Stimulated activated CD8-positive, alpha-beta memory T cell treated with anti-CD3 and anti-CD28 coated beads, Interleukin-7, amount 100 ng/mL, for 4 hours (primary cell): ENCODE measurements at places on chromosomes 13 and 19.

DNA sequence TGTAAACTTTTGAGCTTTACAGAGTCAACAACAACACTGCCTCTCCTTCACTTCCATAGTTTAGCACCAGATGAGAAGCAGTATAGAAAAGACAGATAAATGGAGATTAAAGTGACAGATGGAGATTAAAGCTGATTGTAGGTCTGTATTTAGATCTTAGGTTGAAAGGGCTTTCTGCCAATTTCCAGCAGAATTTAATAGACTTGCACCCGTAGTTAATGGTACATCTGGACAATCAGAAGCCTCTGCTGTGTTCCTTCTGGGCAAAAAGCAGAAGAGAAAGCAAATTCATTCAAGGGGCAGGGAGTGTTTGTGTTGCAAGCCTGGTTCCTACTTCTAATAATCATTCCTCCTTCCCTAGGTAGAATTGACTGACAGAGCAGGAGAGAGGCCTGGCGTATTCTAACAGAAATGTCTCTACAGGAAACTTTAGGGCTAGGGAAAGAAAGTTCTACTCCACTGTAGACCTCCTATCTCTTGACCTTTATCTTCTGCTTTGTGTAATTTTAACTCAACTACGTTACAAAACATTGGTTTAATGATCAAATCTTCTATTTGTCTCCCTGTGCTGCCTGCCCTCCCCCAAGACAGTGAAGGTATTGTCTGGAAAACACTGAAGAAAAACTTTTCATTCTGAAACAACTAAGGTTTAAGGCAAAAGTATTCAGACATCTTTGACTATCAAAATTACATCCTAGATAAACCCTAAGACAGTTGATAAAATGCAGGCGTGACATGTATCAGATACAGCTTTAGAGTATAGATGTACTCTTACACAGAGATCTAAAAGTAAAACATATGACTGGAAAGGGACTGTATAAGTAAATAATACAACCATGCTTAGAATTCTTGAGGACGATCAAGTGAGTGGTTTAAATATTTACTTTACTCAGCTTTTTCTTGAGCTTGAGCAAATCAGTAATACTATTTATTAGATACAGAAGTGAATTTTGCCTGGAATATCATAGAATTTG, 44.4 kb downstream of the GPC6 start:
- no peak for DNase-seq

DNA sequence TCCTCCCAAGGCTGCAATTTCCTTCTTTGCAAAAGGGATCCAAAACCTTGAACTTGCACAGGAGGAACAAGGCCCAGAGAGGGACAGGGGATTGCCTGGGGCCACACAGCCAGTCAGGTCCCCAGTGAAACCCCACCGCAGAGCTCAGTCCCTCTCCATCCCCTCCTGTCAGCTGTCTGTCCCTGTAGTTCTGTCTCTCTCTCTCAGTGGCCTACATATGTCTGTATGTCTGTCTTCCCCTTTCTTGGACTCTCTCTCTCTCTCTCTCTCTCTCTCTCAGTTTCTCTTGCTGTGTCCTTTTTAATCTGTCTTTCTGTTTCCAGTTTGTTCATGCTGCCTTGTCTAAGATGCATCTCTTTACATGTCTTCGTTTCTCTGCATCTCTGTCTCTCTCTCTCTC, 11.5 kb downstream of the CEACAM19 start:
- DNase-seq, result no peak

- DNase-seq, result no peak
Observed at GRCh38 chr19:46755853-46756543, 9.7 kb upstream of the STRN4 start.

GRCh38 chr19:17037184-17037583, 10.6 kb upstream of the CPAMD8 start:
- no peak for DNase-seq

DNA sequence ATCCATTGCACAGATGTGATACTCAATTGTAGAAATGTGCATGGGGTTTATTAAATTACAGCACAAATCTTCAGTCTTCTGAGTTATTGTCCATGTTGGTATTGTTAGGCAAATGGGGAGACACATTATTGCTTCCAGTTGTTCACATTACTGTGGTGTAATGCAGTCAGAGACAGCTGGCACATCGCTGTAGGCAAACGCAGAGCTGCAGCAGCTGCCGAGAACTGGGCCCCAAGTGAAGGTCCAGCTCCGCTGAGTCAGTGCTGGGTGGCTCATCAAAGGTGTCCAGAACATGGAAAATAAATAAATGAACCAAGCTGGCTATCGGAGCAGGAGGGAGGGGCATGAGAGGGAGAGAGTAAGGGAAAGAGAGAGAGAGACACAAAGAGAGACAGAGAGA, 299.1 kb upstream of the OBI1 start:
- DNase-seq, result no peak

- no peak for DNase-seq
Observed at GRCh38 chr13:104327211-104327610, 1261.0 kb upstream of the SLC10A2 start.

- DNase-seq, result no peak
Observed at GRCh38 chr19:8239528-8240273, 30.5 kb downstream of the CERS4 start.

GRCh38 chr19:51094696-51095279, 12.1 kb upstream of the KLK14 start:
- no peak for DNase-seq

- no peak for DNase-seq
Observed at GRCh38 chr13:50732712-50733111, 110.8 kb downstream of the DLEU7 start.

DNA sequence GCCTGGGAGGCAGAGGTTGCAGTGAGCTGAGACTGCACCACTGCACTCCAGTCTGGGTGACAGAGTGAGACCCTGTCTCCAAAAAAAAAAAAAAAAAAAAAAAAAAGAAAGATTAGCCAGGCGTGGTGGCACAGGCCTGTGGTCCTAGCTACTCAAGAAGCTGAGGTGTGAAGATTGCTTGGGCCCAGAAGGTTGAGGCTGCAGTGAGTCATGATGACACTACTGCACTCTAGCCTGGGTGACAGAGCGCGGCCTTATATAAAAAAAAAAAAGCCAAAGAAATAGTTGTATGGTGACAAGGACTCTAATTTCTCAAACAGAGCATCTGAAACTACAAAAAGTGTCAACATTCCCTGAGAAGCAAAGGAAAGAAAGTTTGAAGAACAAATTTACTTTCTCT, 3.4 kb downstream of the PBX4 start:
- DNase-seq, result peak; percentile 46

GRCh38 chr13:97417698-97418097, 16.3 kb upstream of the RAP2A start:
- no peak for DNase-seq

DNA sequence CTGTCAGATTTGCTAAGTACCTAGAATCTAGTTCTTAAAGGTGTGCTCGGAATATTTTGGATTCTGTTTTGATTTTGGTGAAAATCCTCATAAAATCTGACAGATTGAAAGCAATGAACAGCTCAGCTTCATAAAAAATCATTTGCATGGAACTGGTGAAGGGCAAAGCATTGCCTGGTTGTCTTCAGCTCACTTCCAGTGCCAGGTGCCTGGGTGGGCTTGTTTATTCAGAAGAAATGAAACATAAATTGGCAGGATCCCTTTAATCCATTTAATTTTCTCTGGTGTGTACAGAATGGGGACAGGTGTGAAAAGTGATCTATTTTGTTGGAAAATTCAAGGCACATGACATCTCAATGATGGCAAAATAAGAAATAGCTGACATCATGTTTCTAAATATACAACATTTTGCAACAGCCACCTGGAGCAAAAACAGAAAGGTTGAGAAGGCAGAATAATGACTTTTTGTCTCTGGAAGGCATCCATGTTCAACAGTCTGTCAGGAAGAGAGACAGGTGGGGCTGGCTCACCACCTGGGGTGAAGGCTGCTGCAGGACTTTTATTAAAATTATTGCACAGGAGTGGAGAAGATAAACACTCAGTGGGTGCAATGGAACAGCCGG, 52.2 kb downstream of the RFC3 start:
- no peak for DNase-seq

DNA sequence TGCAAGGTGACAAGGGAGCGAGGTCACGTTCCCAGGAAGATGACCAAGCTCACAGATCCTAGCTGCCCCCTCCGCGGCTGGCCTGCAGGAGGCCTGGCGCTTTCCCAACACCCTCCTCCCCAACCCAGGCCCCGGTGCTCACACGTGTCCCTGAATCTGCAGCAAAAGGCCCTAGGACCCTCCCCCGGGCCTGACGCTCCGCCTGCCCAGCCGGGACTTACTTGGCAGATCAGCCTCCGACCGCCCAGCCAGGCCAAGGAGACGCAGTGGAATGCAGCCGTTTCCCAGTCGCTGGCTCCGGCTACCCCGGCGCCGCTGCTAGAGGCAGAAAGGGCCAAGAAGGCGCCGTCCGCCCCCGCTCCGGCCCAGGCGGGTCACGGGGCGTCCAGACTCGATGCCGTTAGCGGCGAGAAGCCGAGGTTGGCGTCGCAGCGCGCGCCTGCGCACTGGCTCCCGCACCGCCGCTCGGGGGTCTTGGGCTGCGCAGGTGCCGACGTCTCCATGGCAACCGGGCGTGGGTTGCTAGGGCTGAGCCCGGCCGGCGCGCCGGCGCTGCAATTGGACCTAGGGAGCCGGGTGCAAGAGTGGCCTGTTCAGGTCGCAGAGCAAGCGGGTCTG, at the start of gene PNMA8A:
PNMA8A (minus strand) TSS at position 448 of the 618 bp plus-strand sequence. CDS start 528 bp downstream, outside the sequence.
- DNase-seq, result no peak

DNA sequence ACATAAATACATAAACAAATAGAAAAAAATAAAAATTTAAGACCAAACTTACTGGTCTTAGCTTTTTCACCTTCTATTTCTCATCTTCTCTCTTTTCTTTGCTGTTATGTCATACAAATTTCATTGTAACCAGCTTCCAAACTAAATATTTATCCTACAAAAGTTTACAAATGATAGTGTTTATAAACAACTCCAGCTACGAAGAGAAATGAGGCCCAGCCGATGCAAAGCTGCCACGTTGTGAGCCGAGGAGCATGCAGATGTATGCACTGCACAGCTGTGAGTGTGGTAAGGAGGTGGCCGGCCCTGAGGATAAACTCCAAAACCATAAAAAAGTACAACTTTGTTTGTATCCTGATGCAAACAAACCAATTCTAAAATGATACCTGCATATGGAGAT, 642.4 kb upstream of the SGCG start:
- DNase-seq, result no peak

GRCh38 chr13:50842990-50843256, 569 bp downstream of the DLEU7 start:
- no peak for DNase-seq

DNA sequence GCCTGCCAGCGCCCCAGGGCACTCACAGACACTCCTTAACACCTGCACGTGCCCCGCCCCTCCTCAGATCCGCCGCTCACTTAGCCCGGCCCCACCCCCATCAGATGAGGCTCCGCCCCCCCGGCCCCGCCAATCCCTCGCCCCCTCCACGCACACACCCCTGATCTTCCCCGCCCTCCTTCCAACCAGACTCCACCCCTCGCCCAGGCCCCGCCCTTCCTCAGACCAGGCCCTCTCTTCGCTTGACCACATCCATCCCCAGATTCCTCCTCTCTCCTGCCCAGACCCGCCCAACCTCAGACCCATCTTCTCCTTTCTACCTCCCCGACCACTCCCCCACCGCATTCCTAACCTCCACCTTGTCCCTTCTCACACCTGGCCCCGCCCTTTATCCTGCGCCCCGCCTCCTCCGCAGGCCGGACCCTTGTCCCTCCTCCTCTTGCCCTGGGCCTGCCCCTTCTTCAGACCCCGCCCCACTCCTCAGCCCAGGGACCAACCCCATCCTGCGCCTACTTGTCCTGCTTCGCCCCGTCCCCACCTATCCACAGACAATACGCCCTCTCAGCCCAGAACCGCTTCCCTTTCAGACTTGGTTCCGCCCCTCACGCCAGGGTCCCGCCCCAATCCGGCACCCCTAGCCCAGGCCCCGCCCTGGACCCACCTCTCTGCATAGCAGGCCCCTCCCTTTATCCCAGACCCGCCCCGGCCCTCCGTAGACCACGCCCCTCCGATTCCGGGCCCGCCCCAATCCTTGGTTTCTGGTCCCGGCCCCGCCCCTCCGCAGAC, 452 bp upstream of the KLHL26 start:
- DNase-seq, result peak; percentile 98

GRCh38 chr13:18949489-18949761, 232.2 kb downstream of the TUBA3C start:
- no peak for DNase-seq

DNA sequence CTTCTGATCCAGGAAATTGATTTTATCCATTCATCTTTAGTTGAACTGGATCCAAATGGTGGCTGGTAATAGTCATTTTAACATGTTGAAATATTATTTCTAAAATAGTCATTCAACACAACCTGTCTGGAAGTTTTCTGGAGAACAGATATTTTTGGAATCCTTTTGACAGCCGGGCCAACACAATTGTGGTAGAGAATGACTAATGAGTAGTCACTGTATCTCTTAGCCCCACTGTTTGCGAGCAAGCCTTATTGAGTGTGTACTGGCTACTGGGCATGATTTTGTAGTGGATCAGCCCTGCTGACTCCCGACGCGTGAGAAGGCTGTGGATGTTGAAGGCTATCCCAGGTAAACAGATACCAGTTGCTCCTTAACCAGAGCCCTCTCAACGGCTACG, 383.4 kb downstream of the ZNF536 start:
- DNase-seq, result no peak
